ENCODE measurements at places on chromosomes 11 and 22.

DNA sequence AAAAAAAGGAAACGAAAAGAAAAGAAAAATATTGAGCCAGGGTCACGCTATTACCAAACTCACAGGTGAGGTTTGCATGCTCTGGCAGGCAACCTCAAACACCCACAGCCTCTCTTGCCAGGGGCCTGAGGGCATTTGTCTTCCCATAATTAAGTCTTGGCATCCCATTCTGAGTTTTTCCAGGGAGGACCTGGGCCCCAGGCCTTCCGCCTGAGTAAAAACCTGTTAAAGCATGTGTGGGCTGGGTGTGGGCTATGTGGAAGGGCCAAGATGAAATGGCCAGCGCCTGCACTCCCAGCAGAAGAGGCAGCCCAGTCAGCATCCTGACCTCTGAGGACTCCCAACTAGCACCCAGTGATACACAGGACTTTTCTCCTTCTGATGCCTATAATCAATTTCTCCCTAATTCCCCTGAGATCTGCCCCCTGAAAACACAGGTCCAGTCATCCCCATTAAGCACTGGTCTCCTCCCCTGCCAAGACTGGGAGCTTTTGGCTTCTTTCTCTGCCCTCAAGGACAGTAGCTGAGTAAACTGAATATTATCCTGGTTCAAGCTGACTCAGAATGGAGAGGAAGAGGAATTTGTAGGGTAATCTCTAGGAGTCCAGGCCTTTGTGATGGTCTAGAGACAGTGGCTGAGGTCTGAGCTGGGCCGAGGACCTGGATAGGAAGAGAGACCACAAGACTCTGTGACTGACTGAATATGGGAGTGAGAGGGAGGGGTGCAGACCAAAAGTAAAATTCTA, 35.6 kb upstream of the ACER3 start:
- DNase-seq: no peak

GRCh38 chr11:104895634-104896033, 2.6 kb downstream of the CASP12 start:
- no peak for DNase-seq

DNA sequence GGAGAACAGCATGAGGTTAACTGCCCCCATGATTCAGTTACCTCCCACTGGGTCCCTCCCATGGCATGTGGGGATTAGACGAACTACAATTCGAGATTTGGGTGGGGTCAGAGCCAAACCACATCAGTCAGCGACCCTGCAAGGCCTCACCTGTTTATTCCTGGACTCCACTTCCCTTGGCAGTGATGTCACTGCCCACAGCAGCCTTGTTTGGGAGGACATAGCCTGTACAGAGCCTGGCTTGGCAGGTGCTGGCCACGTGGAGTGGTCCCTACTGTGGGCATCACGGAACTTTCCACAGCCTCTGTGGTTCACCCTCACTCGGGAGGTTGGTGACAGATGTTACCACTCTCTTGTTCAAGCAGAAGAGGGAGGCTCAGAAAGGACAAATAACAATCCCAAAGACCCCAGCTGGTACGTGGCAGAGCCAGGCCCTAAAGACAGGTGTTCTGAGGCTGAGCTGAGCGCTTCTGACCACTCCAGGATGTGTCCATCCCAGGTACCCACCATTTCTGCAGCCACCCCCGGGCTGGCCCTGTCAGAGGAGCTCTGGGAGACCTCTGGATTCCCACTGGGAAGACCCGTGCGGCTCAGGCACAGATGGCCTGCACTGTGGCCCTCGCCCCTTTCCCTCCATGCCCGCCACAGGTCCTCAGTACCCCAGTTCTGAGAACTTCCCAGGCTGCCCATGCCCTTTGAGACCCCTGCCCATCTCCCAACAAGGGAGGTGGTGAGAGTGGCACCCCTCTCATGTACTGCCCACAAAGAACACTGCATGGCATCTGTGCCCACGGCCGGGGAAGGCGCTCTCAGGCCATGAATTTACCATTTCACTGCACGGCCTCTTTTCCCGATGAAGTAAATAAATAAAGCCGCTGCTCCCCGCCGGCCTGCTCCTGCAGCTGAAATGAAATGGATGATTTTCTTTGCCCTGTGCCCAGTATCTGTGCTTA, 605.8 kb downstream of the TBC1D22A start:
- DNase-seq: no peak

GRCh38 chr11:44909557-44909956, 41.1 kb downstream of the TP53I11 start:
- DNase-seq: no peak

DNA sequence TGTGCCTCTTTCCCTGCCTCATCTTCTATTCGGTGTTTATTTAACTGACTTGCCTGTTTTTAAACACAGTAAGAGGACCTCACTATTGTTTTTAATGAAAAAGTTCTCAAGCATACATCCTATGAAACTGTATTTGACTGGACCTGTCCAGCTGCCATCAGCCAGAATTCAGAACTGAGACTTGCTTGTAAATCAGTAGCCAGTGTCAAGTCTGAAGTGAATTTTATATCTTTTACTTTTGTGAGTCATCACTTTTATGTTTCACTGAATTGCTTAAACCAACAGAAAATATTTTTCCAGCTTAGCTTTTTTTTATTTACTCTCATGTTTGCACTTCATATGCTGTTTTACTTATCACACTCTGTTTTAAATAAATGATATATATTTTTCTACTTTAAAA, 88.3 kb downstream of the LUZP2 start:
- DNase-seq: no peak

DNA sequence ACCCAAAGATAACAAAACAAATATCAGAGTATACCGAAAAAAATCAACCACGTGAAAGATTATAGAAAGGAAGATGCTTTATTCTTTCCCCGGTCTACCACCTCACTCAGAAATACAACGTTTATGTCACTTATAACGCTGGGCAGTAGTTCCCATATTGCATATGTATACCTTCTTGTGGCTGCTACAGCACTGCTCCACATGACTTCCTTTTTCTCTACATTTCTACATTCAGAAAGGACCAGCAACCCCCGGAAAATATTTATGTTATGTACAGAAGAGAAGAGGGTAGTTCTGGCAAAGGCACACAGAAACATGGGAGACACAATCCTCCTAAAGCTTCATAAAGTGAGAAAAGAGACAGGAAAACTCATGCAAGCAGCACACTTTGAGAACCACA, 56.8 kb downstream of the MTMR2 start:
- no peak for DNase-seq

GRCh38 chr11:83976086-83976485, 689.9 kb upstream of the CCDC90B start:
- DNase-seq: no peak

DNA sequence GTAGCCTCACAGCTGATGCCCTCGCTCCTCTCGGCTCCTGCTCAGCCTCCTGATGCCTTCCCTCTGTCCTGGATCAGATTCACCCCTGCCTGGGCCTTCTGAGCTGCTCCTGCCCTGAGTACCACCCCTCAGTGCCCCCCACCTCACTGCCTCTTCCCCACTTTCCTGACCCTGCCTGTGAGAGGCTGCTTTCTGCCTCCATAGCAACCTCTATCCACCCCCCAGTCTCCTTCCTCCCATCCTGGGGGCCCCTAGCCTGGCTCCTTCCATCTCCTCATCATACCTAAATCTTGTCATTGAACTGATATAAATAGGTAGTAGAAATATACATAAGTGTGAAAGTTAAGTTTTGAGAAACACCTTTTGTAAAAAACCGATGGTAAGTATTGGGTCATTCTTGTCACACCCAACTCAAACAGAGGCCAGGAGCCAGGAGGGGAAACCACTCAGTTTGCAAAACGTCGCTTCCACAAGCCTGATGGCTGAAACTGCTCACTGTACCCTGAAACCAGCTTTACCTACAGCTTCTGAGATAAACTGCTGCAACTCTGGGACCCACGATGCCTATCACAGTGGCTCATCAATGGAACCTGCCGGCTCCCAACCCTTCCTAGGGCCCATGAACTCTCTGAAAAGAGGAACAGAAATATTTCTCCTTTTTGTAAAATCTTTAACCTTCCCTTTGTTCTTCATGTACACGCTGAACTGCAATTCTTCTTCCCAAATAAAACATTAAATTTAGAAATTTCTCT, 4.8 kb upstream of the APOBEC3H start:
- DNase-seq: peak; percentile 79

- no peak for DNase-seq
Observed at GRCh38 chr22:31321421-31321820, 24.7 kb downstream of the PATZ1 start.

DNA sequence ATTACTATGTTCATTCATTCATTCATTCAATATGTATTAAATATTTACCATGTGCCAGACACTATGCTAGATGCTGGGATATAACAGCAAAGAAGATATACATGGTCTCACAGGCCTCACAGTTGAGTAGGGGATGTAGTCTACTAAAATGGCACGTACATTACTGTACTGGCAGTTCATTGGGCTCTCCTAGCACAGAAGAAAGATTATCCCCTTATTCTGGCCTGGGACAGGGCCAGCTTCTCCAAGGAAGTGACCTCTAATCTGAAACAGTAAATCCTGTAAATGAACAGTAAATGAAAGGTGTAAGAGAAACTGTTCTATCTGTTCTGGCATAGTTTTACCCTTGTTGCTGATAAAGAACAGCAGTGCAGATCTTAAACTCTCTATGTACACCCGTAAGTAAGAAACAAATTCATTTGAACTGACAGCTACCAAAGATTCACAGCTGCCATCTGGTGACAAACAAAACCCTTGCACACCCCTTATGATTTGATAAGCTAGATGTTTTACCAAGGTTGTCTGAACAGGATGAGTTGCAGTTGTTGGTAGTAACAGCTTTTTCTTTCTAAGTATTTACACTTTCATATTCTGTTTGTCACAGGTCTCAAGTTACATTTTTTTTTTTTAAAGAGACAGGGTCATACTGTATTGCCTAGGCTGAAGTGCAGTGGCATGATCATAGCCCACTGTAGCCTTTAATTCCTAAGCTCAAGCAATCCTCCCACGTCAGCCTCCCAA, 263.1 kb downstream of the TMEM135 start:
- DNase-seq: peak; percentile 1

DNA sequence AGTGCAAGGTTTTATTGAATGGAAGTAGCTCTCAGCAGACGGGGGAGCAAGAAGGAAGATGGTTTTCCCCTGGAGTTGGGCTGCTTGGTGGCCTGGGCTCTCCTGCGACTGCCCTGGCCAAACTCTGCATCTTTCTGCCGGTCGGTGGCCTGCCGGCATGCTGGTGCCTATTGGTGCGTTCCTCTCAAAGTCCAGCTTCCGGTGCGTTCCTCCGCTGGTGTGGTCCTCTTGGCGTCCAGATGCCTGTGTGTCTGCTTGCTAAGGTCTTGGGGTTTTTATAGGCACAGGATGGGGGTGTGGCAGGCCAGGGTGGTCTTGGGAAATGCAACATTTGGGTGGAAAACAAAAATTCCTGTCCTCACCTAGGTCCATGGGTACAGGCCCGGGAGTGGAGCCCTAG, 567.4 kb upstream of the CNTN5 start:
- no peak for DNase-seq

GRCh38 chr11:36212564-36213392, 76.4 kb downstream of the COMMD9 start:
- DNase-seq: no peak

DNA sequence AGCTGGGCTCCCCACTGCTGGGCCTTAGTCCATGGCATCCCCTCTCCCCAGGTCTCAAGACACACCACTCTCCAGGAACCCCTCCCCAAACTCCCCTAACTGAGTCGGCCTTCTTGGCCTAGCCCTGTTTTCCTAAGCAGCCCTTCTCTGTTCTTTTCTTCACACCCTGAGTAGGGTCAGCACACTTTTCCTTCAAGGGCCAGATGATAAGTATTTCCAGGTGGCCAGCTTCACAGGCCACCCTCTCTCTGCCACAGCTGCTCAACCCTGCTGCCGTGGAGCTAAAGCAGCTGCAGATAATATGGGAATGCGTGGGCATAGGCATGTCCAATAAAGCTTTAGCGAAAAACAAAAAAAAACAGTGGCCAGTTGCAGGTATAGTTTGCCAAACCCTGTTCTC, 24.1 kb downstream of the DGCR2 start:
- DNase-seq: no peak

DNA sequence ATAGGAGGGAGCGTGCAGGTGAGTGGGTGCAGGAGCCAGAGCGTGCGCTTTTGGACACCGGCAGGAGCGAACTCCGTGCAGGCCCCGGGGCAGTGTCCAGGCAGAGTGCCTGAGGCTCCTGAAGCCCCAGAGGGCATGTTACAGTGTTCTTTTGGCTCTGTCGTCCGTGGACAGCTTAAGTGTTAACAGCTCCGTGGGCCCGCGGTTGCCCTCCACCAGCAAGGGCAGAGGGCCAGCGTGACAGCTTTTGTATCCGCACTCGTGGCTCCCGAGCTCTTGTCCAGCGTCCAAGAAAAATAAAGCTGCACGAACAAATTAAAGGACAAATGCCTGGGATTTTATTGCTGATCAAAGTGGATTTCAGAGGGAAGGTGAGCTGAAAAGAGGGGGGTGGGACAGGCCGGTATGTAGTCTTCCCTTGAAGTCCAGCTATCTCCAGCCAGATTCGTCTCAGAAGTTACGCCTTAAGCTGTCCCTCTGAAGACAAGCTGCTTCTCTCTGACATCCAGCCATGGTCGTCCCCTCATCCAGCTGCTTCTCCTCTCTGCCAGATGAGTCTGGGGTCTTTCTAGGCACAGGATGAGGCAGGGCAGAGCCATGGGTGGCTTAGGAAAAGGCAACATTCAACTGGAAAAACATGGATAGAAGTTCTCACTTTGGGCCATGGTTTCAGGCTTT, 968 bp upstream of the TMEM109 start:
- no peak for DNase-seq

DNA sequence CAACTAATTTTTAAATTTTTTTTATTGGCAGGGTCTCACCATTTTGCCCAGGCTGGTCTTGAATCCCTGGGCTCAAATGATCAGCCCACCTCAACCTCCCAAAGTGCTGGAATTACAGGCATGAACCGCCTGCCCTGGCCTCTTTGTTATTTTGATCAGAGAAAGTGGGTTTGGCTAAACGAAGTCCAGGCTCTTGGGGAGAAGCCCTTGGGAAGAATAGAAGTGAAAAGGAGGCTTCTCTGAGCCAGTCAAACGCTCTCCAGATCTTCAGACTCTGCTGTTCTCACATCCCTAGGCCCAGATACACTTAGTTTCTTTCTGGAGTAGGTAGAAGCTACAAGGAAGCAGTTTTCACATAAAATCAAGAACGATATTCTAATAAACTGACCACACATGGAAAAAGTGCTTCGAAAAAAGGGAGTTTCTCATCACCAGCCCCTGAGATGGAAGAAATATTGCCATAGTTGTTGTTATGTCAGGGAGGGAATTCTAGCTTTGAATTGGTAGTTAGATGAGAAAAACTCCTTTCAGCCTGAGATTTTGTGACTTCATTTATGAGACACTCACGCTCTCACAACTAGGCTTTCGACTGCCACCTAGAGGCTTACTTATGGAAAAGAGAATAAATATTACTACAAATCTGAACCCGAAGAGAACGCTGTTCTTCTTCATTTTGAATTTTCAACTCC, 41.7 kb upstream of the AQP11 start:
- peak; percentile 48 for DNase-seq
